ENCODE measurements at places on chromosomes 5 and 9. TPM values are rescaled to one million over a fixed set of nuclear protein-coding genes. Genes with fewer than 3 reads are reported as not detected.

Gene PRDM9
- total RNA-seq: not detected

Gene PAEP
- not detected for total RNA-seq

Gene SLCO6A1
- total RNA-seq: not detected

Gene ACOT12
- not detected for total RNA-seq

Gene TCF7
- total RNA-seq: 2.2 TPM

Gene IRGM
- total RNA-seq: not detected

Gene ZFP2
- total RNA-seq: 1.2 TPM

Gene ARHGEF28
- total RNA-seq: 1.8 TPM

Gene ADGRD2
- not detected for total RNA-seq

Gene SGCD
- 83.1 TPM for total RNA-seq

Gene HAVCR2
- total RNA-seq: 1.7 TPM

Gene KIF4B
- 0.13 TPM for total RNA-seq

Gene GPR151
- not detected for total RNA-seq

Gene PIP5KL1
- total RNA-seq: 0.57 TPM

Gene C1QTNF2
- 1.3 TPM for total RNA-seq

Gene LCN15
- not detected for total RNA-seq

Gene IFNE
- not detected for total RNA-seq

Gene PCDHA9
- 0.03 TPM for total RNA-seq

Gene CDKN2B-AS1
- not detected for total RNA-seq

Gene ADAMTS6
- 1.9 TPM for total RNA-seq

Gene KIF24
- 0.89 TPM for total RNA-seq

Gene GRAMD2B
- 33.4 TPM for total RNA-seq

Gene SV2C
- 0.67 TPM for total RNA-seq

Gene CMYA5
- total RNA-seq: 1,204 TPM

Gene SRA1
- total RNA-seq: 31.8 TPM

Gene MEGF9
- 8.2 TPM for total RNA-seq

Gene ADGRV1
- total RNA-seq: 0.19 TPM

Gene BTNL8
- 0.43 TPM for total RNA-seq

Gene CDX1
- total RNA-seq: 0.16 TPM

Gene CERCAM
- total RNA-seq: 16.6 TPM

Gene AUH
- total RNA-seq: 39.7 TPM

Gene KIF12
- total RNA-seq: not detected

Gene CARTPT
- total RNA-seq: not detected

Gene OMD
- total RNA-seq: 6.5 TPM
